ENCODE measurements at places on chromosomes 4 and X.
A peak's percentile ranks its signal among the peaks of the same experiment; 100 is the strongest.

GRCh38 chrX:124378643-124379042 is 32.3 kb downstream of the SH2D1A start:
- peak; percentile 49 for DNase-seq

GRCh38 chr4:52618795-52619590 is 40.1 kb downstream of the USP46 start:
- no peak for DNase-seq

DNA sequence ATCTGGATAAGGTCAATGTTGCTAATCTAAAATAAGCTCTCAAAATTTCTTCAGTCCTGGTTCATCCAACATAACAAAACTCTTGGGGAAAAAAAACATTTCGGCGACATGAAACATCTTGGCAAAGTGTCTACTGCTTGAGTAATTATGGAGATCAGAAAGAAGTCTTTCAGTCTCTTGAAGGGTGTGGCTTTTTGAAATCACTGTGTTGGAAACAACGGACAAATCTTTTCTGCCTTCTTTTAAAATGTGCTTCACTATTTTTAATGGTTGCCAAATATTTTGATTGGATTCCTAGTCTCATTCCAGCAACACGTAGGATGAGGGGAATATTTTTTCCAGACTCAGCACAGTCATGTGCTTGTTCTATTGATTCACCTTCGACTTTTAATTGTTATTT is 138.6 kb downstream of the KLHL8 start:
- DNase-seq: no peak

DNA sequence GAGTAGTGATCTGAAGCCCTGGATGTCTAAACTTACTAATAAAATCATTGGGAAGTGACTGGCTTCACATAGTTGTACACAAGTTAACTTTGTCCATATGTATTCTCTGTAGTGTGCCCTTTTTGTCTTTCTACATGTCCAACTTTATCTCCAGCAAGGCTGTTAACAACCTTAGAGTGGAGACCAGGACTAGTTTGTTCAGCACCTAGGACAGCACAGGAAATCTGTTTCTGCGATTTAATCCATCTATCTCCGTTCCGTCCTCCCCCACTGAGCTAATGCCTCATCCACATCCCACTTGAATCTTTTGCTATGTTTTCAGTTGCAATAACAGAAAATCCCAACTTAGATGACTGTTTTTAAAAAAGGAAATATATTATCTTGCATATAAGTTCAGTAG is 3.4 kb upstream of the ARR3 start:
- no peak for DNase-seq

- DNase-seq: no peak
Observed at GRCh38 chr4:173910891-173911290, 372.6 kb downstream of the FBXO8 start.

- DNase-seq: peak; percentile 3
Observed at GRCh38 chr4:84451546-84451945, 47.5 kb downstream of the NKX6-1 start.

GRCh38 chrX:152299787-152300186 is 151.3 kb downstream of the GABRA3 start:
- no peak for DNase-seq

DNA sequence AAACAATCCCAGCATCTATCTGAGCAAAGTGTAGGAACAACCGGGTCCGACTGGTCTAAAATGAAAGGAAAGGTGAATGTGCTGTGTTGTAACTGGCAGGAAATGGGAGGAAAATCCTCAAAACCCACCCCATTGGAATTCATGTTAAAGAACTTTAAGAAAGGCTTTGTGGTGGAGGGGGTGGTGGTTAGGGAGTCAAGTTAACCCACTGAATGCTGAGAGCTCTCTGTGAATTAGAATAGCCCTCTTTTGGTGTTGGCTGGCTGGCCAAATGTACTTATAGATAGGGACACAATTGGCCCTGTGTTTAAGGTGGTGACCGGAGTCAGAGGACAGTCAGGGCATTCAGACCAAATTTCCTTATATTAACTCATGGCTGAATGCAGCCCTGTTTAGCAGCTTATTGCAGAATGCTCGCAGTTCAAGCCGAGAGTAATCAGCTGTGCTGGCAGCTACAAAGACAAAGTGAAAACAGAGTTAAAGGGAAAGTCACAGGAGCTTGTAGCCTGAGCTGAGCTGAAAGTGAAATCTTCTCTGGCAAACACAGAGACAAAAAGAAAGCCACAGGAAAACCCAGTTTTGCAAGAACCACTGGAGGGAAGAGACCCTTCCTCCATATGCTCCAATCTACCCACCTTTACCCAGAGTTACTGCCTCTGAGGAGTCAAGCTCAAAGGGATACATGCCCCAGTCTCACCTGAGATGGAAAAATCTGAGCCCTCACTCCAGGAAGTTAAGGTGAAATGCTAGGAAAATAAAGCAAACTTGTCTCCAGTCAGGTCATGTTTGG is 38.5 kb upstream of the UGT2B7 start:
- DNase-seq: no peak

DNA sequence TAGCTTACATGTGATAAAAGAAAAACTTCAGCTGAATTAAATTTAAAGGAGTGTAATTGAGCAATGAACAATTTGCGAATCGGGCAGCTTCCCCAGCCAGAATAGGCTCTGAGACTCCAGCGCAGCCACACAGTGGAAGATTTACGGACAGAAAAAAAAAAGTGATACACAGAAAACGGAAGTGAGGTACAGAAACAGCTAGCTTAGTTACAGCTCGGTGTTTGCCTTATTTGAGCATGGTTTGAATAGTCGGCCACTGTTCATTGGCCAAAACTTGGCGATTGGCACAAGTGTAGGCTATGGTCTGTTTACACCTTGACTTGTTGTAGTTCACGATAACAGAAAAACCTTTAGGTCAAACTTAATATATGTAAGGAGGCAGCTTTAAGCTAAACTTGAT is 16.7 kb upstream of the SUPT20HL1 start:
- DNase-seq: no peak

GRCh38 chr4:79574741-79575451 is 166.9 kb upstream of the GK2 start:
- no peak for DNase-seq

DNA sequence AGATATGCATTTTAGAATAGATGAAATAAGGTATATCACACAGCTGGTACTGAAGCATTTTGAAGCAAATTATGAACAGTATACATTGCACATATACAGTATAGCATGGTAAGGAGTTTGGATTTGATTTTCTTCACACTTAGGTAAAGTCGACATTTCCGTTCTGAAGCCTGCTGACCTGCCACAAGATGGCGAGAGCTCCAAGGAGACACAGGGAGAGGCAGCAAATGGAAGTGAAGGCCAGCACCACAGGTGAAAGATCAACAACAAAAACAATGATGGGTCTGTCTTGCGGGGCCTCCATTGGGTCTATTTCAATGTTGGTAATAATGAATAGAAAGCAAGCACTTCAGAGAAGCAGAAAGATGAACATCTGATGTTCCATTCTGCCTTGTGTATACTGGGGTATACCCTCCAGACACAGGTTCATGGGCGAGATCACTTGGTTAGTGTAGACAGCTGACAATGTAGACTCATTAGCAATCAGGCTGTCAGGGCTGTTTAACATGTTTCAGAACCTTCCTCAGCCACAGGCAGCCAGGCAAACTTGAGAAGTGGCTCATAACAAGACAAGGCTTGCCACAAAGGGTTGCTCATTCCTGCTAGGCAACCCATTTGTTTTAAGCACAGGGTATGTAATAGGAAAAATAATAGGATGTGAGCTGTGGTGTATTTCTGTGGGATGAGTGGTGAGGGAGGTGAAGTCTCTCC is 21.4 kb upstream of the NOX1 start:
- peak; percentile 12 for DNase-seq

GRCh38 chr4:99679204-99679603 is 21.6 kb upstream of the C4orf54 start:
- no peak for DNase-seq

GRCh38 chrX:12610079-12610478 is 181.1 kb upstream of the PRPS2 start:
- DNase-seq: peak; percentile 92

DNA sequence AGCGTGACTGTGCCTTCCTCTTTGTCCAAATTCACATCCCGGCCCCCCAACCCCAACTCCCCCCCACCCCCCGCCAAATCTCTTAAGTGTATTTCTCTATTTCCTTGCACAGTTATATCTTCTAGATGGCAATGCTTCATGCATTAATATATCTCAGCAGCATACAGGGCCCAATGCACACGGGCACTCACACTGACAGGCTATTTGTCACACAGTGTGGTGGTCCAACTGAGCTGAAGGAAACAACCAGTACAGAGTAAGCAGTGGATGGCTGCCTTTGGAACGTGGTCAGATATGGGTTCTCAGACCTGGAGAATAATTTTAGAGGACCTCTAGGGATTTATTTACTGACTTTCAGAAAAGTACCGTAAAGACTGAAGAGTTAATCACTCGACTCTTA is 681 bp downstream of the EXOC1 start:
- no peak for DNase-seq

DNA sequence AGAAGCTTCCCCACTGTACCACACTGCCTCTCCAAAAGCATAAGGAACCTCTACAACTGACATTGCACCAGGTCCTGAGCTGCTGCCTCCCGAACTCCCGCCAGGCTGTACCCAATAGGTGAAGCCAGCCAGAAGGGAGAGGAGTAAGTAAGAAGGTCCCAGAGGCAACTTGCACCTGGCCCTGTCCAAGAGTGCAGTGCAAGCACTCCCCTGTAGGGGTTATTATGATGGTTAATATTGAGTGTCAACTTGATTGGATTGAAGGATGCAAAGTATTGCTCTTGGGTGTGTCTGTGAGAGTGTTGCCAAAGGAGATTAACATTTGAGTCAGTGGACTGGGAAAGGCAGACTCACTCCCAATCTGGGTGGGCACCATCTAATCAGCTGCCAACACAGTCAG is 879.3 kb upstream of the SLIT2 start:
- DNase-seq: no peak

GRCh38 chr4:22129454-22130029 is 181.0 kb upstream of the KCNIP4 start:
- DNase-seq: peak; percentile 25

- DNase-seq: no peak
Observed at GRCh38 chr4:120971884-120972283, 49.4 kb upstream of the PRDM5 start.

DNA sequence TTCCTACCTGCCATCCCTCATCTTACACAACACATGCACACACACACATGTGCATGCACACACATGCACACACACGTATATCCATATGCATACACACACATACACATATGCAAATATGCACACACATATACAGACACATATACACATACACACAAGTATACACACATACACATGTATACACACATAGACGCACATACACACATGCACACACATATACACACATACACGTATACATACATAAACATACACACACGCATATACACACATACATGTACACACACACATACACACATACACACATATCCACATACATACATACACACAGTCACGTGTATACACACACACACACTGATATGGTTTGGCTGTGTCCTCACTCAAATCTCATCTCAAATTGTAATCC is 37.0 kb upstream of the AFAP1 start:
- DNase-seq: no peak

- peak; percentile 20 for DNase-seq
Observed at GRCh38 chrX:79081895-79082512, 62.5 kb upstream of the GPR174 start.

GRCh38 chr4:13201241-13201640 is 282.9 kb downstream of the RAB28 start:
- DNase-seq: no peak

- no peak for DNase-seq
Observed at GRCh38 chr4:187158003-187158402, 434.3 kb upstream of the FAT1 start.

Data from fibroblast of skin of right biceps (primary cell).